Hematopoietic multipotent progenitor cell treated with erythropoietin and hydrocortisone succinate and interleukin-3 and kit ligand, for 6 days (in vitro differentiated cells): ENCODE measurements at places on chromosomes 2 and 18.

GRCh38 chr2:228690681-228691080, 509.2 kb upstream of the SPHKAP start:
- DNase-seq = no peak

- DNase-seq = peak; percentile 37
These were observed 677 bp upstream of the COPS9 start for GRCh38 chr2:240136671-240137292.

GRCh38 chr2:201220102-201220570, 37.2 kb downstream of the CASP10 start:
- peak; percentile 91 for DNase-seq

GRCh38 chr2:33634261-33634910, 35.3 kb upstream of the FAM98A start:
- no peak for DNase-seq

DNA sequence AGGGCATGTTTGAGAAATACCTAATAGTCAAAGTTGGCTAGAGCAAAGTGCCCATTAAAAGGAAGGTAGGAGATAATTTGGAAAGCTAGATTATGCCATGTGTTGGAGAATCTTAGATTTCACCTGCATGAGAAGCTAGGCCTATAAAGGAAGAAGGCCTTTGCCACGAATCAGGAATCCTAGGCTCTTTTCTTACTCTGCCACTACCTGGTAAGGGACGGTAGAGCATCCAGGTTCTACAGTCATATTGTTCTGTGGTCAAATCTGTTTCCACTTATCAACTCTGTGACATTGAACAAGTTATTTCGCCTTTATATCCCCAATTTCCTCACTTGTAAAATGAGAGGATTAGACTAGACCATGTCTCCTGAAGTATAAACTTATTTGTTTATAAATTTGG, 3.6 kb upstream of the KCNJ3 start:
- no peak for DNase-seq
